ENCODE measurements at places on chromosomes 4 and X.
A peak's percentile ranks its signal among the peaks of the same experiment; 100 is the strongest.

DNA sequence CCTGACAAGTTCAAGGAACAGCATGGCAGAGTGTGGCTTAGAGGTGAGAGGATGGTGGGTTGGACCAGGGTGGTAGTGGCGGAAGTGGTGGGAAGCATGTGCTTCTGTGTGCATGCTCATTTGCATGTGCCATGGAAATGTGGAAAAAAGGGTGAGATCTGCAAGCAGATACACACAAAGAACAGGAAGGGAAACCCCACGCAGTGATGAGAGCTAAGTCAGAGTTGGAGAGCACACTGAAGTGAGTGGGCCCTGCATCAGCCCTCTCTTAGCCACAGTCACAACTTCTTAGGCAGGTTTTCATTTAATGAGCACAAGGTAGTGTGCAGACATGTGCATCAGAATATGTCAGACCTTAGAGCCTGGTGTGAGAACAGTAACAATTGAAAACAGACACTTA lies 483.8 kb downstream of the AFF2 start:
- DNase-seq: no peak

DNA sequence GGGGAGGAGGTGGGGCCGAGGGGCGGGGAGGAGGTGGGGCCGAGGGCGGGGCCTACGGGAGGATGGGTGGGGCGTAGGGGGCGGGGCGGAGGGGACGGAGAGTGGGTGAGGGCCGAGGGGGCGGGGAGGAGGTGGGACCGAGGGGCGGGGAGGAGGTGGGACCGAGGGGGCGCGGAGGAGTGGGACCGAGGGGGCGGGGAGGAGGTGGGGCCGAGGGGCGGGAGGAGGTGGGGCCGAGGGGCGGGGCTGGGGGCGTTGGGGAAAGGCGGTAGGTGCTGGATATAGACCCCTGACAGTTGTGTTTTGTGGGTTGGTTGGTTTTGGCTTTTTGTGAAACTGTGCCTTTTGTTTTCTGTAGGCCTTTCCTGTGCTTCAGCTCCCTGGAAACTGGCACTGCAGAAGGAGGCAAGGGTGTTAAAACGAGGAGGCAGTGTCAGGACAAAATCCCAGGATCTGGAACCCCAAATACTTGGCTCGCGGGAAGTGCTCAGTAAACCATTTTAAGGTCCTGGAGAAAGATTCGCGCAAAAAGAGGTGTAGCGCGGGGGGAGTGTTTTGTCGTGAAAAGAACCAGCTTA lies 580 bp upstream of the MMGT1 start:
- peak; percentile 55 for DNase-seq

DNA sequence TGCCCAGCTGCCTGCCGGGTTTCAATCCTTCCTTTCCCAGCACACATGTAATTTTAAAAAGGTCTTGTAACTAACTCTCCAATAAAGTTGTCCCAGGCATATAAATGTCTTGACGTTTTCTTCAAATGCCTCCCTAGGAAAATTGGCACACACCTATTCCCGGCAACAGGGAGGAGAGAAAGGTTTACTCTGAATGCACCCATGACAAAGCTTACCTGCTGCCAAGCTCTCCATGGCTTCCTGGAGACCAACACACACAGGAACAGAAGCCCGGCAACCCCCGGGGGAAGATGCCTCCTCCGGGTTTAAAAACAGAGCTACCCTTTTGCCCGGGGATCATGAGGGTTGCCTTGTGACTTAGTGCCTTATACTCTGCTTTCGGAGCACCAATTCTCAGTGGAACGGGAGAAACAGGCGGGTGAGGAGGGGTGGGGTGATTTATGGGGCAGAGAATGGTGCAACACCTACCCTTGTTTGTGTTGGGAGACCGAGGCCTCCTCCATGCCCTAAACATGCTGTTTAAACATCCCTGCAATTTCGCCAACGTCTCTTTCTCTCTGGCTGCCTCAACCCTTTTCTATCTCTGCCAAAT lies 4.8 kb upstream of the GYG2 start:
- no peak for DNase-seq

DNA sequence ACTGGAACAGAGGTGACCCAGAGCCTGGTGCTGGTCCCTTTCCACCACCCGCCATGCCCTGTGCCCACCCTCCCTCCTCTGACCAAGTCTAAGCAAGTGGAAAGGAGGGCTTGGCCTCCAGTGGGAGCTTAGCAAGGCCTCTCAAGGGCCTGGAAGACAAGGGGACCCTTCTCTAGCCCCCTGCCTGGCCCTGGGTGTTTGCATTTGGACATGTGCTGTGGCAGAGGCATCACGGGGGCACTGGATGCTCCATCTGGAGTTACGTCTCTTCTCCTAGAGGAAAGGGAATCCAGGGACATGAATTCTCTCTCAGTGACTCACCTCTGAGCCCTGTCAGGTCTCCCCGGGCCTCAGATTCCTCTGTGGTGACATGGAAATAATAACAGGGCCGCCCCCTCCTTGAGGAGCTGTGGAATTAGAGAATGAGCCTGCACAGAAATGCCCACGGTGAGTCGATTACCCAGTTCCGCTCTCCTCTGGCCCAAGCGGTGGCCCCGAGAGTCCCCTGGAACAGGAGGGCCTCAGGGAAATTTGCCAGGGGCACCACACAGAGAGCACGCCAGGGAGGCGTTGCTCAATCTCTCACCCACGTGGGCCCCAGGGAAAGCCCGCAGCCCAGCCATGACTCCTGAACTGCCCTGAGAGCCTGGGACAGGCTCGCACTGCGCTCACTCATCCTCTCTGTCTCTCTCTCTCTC lies 189.6 kb downstream of the BCOR start:
- DNase-seq: peak; percentile 91

DNA sequence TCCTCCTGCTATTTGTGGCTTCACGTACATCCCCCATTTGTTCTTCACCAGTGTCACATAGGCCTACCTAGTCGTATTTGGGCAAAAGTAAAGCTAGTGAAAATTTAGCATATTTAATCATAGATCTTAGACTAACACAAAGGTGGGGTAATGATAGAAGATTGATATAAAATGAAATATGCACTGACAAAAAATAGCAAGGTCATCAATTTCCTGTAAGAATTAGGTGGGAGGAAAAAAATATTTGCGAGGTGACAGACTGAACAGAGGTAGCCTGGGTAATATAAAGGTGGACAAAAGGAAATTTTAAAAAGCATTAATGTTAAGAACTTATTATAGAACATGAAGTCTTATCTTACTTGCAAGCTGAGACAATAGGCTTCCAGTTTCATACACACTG lies 239.9 kb downstream of the PCDH10 start:
- DNase-seq: no peak

DNA sequence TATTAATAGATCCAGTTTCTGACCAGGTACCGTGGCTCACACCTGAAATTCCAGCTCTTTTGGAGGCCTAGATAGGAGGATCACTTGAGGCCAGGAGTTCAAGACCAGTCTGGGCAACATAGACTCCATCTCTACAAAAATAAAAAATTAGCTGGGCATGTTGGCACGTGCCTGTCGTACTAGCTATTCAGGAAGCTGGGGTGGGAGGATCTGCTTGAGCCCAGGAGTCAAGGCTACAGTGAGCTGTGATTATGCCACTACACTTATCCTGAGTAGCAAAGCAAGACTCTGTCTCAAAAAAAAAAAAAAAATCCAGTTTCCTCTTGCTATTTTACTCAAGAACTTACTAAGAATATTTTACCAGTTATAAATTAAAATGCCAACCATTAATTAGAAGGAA lies 91.7 kb downstream of the SLC10A6 start:
- DNase-seq: no peak

DNA sequence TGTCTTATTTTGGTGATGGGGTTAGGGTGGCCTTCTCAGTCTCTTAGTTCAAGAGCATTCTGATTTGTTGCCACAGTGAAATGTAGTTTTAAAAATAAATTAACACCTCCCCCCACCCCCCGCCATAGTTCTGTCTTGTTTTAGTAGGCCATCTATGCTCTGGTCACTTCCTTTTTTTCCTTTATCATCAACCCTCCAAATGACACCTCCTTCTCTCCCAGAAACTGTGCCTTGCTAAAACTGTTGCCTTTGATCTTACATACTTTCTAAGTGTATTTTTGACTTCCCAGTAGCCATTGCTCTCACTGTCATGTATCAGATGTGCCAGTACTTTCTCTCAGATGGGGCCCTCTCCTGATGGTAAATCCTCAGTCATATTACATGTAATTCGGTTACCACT lies 14.5 kb upstream of the NDUFC1 start:
- DNase-seq: no peak

DNA sequence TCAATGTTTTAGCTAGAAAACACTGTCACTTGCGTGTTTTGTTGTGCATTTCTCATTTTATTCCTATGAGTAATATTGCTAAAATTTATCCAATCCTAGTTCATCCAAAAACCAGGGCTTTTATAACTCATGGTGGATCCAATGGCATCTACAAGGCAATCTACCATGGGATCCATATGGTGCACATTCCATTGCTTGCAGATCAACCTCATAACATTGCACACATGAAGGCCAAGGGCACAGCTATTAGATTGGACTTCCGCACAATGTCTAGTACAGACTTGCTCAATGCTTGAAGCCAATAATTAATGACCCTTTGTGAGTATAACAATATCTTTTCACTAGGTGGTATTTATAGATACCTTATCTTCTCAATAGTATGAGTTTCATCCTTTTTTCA lies 57.2 kb upstream of the UGT2B7 start:
- no peak for DNase-seq

- DNase-seq: no peak
Measured at GRCh38 chr4:178185517-178185916, 743.3 kb upstream of the AGA start.

DNA sequence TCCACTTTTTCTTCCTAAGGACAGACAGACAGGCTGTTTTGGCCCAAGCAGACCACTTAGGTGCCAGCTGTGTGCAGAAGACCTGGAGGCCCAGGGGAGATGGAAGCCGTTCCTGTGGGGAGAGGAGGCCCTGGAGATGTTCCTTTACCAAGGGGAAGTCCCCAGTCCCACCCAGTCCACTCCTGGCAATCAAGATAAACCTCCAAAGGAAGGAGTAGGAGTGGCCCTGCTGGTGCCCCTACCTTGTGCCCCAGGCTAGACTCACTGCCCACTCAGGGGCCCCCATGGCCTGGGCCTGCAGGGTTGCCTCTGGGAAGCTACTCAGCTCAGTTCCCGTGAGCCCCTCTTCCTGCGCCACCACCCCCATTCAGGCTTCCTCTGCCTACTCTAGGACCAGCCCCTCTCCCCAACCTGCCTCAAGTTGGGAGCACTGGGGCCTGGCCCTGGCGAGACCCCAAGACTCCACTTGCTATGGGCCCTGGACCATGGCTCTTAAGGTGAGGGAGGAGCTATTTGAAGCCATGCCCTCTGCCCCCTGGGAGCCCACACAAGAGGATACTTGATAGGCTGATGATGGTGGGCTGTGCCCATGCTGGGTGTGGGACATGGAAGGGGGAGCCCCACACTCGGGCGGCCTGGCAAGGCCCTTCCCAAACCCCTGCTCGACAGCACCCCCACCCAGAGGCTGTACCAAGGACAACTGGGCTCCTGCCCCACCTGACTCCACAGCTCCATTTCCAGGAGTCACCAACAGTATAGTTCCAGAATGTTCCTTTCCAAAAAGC lies 24.8 kb upstream of the RNF4 start:
- DNase-seq: no peak

DNA sequence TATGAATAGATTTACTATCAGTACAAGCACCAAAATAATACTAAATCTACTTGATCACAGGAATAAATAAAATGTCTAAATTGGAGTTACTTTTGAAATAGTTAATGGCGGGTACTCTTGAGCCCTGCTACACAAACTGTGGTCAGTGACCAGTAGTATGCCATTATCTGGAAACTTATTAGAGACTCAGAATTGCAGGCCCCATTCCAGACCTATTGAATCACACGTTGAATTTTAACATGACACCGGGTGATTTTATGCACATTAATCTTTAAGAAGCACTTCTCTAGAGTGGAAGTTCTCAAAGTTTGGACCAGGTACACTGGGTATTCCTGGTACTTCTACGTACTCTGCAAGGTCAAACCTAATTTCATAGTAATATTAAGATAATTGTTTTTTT lies 660.0 kb upstream of the POU3F4 start:
- DNase-seq: no peak

GRCh38 chr4:7397206-7398103 lies 37.3 kb downstream of the PSAPL1 start:
- DNase-seq: no peak

GRCh38 chr4:3530663-3531254 lies 1.5 kb downstream of the LRPAP1 start:
- DNase-seq: no peak

- no peak for DNase-seq
Measured at GRCh38 chr4:86174506-86174905, 185.3 kb downstream of the MAPK10 start.

DNA sequence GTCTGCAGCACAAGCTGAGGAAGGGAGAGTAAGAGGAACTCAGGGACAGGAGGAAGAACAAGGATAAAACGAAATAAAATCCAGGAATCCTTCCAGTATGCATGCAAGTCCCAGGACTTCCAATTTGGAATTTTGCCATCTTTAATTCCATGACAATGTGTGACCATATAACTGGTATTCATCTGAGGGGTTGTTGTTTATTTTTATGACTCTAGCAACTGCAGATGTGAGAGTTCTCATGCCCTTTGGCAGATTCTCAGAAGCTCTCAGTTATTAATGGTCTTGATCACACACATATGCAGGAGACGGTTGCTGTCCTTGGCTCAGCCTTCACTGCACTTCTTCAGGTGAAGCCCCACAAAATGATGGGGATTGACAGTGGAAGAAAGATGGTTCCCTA lies 148.2 kb downstream of the SMIM20 start:
- no peak for DNase-seq

- no peak for DNase-seq
Measured at GRCh38 chr4:6715704-6716017, 313 bp upstream of the BLOC1S4 start.

DNA sequence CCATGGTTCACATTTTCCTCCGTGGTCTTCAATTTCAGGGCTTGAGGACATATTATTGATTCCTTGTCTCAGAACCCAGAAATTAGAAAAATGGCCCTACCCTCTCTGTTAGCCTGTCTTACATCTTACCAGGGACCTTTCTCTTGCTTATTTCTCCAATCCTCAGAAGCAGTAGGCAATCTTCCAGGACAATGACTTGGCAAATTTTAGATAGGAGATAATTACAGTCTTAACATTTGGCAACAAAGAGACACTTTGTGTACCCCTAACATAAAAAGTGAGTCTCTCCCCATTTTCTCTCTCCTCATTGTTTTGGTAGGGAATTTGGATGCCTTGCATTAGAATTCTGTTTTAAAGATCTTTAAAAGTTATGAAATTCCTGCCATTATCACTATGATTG lies 778.1 kb upstream of the SLIT2 start:
- no peak for DNase-seq

- no peak for DNase-seq
Measured at GRCh38 chrX:149021159-149021558, 483.9 kb downstream of the IDS start.
